ENCODE measurements at places on chromosomes 3 and 15.

- no peak for DNase-seq
Observed at GRCh38 chr15:83193721-83194120, 13.9 kb downstream of the HDGFL3 start.

GRCh38 chr15:28888900-28889299 lies 3.1 kb downstream of the APBA2 start:
- DNase-seq: no peak

DNA sequence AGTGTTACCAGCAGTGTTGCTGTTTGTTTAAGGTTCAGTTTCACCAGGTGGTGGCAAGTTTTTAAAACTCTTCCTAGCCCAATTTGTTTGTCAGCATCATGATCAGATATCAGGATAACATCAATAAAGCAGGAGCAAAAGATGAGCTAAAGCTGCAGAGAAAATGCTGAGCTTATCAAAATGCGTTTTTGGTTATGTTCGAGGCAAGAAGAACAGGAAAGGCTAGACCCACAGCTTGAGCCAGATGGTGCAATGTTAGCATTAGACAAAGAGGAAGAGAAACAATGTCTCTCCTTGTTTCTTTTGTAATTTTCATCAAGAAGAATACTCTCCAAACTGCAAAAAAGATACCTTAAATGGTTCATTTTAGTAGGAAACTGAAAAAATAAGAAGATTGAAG lies 66.2 kb downstream of the THRB start:
- no peak for DNase-seq

DNA sequence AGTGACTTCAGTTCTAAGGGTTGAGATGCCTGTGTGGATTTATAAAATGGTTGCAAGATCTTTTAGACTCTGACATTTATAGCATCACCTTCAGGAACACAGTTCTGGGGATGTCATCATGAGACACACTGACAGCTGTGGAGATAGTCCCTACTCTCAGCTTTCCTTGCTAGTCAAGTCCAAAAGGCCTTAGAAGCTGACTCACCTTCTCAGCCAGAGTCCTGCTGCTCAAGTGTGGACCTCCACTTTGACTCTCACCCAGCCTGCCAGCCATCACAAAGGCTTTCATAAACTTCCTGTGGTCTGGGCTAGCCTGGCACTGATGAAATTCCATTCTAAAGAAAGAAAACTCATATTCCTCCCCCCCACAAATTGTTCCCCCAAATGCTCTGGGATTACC lies 44.8 kb downstream of the TMEM39A start:
- DNase-seq: no peak

DNA sequence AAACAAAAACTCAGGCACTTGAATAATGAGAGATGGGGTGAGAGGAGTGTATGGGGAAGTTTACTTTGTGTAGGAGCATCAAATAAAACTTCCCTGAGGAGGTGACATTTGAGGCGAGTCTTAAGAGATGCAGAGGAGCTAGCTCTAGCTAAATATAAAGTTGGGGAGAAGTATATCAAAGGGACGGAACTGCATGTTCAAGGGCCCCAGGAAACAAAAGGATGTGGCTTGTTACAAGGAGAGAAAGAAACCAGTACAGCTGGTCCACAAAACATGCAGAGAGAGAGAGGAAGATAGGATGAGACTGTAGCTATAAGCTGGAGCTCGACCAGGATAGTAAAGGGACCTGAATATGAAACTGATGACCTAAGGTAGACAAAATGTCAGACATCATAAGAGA lies 17.6 kb downstream of the FEZF2 start:
- DNase-seq: no peak

DNA sequence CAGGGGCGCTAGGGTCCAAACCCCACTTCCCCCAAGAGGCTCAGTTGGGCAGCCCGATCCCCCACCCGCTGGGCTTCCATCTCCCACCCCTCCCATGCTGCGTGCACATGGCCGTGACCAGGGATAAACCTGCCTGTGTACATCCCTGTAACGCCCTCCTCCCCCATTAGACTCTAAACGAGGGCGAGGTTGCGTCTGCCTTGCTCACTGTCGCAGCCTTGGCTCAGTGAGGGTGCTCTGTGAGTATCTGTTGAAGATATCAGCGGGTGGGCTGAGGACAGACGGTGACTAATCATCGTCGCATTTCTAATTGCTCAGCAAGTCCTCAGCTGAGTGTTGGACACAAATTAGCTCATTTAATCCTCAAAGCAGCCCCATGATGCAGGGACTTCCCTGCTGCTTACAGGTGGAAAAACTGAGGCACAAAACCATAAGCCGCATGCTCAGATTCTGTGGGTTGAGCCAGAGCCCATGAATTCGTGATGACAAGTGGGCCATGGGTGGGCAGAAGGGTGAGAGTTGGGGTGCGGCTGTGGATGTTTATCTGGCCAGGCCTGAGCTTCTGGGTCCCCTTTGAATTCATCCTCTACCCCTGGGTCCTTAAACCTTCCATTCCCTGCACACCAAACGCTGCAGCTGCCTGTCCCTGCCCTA lies 26.0 kb downstream of the FBLN2 start:
- DNase-seq: no peak

DNA sequence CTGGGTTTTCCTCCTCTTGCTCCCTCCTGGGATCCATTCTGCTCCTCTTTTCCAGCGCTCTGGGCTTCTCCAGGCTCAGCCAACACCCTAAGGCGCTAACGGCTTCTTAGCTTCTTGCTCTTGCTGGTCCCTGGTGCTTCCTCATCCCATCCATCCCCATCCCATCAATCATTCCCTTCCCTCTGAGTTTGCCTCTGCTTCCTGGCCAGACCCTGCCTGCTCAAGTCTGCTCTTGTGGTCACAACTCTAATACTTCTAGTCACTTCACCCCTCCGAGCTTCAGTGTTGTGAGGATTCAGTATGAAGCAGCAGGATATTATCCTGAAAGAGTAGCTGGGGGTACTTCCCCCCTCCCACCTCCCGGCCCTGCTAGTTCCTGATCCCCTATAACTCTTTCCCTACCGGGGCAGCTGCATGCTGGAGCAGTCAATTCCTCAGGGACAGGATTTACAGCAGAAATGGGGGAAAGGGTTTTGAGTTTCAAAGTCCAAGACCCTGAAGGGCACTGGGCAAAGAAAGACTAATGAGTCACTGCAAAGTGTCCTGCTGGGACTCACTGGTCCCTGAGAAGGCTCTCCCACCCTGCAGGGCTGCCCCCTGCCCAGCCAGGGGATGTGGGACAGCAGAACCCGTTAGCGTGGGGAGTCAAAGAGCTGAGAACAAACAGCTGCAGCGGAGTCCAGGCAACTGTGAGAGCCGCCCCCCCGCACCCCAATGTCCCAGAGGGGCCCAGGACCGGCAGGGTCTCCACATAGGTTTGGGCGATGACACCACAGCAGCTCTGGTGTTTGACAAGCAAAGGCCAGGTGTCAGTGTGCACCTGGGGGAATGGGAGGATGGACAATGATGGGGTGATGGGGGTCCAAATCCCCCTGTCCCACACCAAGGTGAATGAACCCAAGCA lies 2.3 kb upstream of the SYNM start:
- no peak for DNase-seq

GRCh38 chr3:105006164-105006563 lies 360.5 kb upstream of the ALCAM start:
- no peak for DNase-seq

DNA sequence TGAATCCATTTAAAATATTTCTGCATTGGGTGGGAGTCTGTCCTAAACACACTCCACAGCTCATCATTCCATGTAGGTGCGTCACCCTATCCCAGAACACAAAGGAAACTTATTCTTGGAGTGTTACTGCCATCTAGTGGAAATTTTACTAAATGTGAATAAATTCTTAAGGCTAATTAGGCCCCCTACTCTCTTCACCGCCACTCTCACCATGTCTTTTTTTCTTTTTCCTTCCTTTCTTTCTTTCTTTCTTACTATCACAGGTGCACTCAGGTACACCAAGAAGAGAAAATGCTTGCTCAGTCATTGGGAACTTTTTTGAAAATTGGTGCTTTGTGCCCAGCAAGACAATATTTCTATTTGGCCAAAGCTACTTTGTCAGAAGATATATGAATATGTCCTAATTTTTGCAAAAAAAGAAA lies 26.4 kb upstream of the ATP8B4 start:
- DNase-seq: no peak

Data from stimulated activated CD8-positive, alpha-beta memory T cell treated with anti-CD3 and anti-CD28 coated beads, Interleukin-7, amount 100 ng/mL, for 24 hours (primary cell).